Tracheal epithelial cell (primary cell): ENCODE measurements at places on chromosomes 1 and 21. TPM values are rescaled to one million over a fixed set of nuclear protein-coding genes. Genes with fewer than 3 reads are reported as not detected.

Gene ZSWIM5
- total RNA-seq, result under 0.01 TPM in 1 of 2 replicates, not detected in the other

Gene FAM167B
- not detected in 2 replicates for total RNA-seq

Gene NIPAL3
- 34.9 and 48.0 TPM in 2 replicates for total RNA-seq

Gene SPRR5
- total RNA-seq, result not detected in 2 replicates

Gene LIN28A
- total RNA-seq, result not detected in 2 replicates

Gene RAB3B
- total RNA-seq, result 2.3 and 9.2 TPM in 2 replicates

Gene SFN
- 704 and 1,068 TPM in 2 replicates for total RNA-seq

Gene PDPN
- 3.8 and 11.1 TPM in 2 replicates for total RNA-seq

Gene LCE1F
- total RNA-seq, result not detected in 2 replicates

Gene USP1
- total RNA-seq, result 12.5 and 23.7 TPM in 2 replicates

Gene MROH9
- total RNA-seq, result not detected in 2 replicates

Gene TSPAN2
- total RNA-seq, result 3.4 TPM in 1 of 2 replicates, not detected in the other

Gene PRRX1
- not detected in 2 replicates for total RNA-seq

Gene CFAP74
- not detected in 2 replicates for total RNA-seq

Gene CYYR1
- 1.1 and 1.2 TPM in 2 replicates for total RNA-seq
